ENCODE measurements at places on chromosomes 7 and 10.

DNA sequence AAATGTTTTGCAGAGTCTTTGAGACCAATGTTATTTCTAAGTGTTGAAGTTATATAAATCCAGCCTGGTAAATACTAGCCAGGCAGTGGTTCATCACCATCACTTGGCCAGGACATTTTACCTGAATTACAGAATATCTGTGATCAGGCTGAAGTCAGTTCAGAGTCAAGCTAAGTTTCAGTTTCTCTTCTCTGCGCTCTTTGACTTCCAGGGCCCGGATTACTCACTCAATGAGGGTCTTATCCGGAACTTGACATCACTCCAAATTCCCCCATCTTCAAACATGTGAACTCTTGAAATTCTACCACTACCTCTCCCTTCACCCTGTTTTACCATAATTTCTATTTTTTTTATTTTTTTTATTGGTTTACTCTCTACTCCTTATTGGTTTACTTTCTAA is 36.6 kb upstream of the CCAR1 start:
- no peak for DNase-seq

- peak; percentile 9 for DNase-seq
Observed at GRCh38 chr7:121561717-121562116, 165.6 kb upstream of the FAM3C start.

DNA sequence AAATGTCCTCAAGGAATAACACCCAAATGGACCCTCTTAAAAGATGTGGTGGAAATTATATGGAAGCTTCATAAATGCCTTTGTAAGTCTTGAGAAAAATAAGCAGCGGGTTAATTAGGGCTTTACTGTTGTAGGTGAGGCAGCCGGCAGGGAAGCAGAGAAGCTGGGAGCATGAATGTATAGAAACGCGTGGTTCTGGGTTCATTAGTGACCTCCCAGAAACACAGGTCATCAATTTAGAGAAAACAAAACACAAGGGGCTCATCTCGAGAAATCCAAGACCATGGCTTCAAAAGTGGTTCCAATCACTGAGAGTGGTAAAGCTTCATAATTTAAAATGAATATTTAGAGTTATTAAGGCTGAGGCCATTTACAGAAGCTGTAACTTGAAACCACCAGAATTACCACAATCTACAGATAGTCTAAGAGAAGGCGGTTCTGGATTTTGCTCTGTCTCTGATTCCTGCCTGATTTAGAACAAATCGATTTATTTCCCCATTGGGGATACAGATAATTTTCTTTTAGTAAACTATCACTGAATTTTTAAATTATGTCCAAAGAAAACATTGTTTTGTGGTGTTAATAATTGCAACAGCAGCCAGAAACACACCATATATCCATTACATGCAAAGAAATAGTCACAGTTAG is 20.7 kb downstream of the GARIN1A start:
- DNase-seq = no peak

DNA sequence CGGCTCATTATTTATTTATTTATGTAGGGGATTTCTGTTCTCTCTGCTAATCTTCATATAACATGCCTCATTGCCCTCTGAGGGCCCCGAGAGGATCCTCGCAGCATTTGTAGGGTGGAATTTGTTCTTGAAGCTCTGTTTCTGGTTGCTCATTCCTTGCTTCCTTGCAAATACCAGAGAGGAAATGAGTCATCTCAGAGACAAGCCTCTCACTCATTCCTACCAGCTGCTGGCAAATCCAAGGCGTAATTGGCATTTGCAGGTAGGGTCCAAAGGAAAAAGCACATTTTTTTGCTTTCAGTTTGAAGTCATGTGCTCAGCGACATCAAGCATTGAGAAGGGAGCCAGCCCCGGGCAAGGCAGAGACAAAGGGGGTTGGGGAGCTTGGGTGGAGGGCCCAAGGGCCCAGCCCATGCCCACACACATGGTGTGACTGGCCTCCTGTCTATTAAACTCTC is 501.6 kb downstream of the GALNT17 start:
- DNase-seq = peak; percentile 8

DNA sequence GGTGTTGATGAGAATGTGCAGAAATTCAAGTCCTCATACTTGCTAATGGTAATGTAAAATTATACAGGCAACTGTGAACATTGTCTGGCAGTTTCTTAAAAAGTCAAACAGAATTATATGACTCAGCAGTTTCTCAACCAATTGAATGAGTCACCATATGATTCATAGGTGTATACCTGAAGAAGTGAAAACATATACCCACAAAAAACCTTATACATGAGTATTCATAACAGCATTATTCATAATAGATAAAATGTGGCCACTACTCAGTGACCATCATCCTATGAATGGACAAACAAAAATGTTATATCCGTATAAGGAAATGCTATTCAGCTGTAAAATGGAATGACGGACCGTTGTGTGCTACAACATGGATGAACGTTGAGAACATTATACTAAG is 253.5 kb downstream of the MALRD1 start:
- DNase-seq = no peak

DNA sequence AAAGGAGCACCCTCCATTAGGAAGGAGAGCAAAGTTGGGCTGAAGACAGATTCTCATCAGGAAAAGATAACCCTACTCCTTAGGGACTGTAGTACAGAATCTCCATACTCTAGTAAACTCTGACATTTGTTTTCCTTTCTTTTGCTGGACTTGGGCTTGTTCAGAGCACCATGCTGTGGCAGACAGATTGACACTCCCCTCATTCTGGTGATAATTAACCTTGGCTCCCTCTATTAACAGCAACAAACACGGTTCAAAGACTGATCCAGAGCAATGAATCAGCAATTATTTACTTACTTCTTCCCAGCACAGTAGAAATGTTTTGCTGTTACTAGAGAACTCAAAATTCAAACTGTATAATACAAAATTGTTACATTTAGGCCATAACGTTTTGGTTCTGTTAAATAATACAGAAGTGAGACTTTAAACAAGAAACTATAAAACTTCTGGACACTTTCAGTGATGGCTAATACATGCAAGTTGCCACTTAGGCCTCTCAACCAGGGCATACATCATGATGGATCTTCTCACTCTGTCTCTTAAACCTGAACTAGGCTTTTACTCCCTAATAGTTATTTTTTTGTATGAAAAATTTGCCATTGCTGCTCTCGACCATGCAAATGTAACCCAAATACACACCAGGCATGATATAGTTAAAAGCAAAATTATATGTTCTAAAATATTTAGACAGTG is 639.0 kb downstream of the IPMK start:
- DNase-seq = no peak

DNA sequence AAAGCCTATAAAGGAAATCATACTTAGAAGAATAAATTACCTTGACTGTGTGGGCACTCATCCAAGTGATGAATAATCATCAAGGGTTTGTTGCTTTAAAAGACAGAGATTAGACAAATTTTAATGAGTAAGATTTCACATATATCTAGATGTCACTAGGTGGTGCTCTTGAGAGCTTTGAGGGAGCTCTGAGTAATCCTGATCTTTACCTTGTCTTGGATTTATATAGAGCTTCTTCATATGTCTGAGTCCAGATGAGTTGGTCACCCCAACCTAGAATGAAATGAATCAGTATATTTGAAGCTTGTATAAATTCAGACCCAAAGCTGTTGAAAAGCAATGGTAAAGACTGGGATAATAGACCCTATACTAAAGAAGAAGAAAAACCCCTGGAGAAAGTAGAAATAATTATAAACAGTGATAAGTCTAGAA is 3.7 kb downstream of the AGR2 start:
- no peak for DNase-seq

DNA sequence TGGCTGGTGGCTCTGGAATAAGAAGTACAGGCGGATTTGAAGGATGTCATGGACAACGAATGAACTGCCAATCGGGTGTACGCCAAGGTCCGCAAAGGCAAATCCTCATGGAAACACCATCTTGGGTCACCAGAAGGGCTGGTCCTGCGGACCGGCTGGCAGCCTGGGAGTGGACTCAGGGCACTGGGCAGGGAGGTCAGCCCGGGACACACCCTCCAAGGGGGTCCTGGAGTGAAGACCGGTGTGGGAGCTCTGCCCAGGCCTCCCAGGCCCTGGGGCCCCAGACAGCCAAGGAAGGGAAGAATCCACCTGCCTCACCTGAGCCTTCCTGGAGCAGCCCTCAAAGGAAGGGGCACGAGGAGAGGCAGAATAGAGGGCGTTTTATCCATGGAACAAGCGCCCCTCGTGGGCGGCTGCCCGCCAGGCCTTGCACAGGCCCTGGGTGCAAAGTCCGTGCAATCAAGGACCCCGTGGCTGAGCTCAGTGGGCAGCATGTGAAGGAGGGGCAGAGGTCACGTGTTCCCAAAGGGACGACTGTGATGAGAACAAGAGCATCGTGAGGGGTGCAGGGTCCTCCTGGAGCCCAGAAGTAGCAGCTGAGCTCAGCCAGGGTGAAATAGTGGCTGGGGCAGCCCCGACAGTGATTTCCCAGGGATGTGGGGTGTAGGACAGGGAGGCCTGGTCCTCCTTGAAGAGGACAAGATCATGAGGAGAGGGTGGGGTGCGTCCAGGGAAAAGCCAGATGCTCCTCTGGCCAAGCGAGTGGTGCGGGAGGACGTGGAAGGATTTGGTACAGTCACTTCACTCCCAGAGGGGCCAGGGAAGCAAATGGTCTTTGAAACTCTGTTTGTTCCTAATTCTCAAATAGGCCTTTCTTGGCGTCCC is 105.2 kb downstream of the TCERG1L start:
- no peak for DNase-seq

- no peak for DNase-seq
Observed at GRCh38 chr10:86364491-86365345, 1.9 kb downstream of the GRID1 start.

DNA sequence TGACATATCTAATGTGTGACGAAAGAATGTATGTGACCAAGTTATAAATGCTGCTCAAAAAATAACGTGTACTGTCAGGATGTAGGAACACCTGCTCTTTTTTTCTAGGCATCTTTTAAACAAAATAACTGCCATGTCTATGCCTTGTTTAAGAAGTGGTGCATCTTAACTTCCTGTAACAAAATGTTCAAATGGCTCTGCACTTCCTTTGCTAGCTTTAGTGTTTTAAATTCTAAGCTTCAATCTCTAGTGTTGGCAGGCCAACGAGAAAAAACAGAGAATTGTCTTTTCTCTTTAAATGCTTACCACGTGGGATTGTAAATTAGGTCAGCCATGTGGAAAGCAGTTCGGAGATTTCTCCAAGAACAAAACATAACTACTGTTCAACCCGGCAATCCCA is 14.6 kb upstream of the PDSS1 start:
- DNase-seq = no peak

DNA sequence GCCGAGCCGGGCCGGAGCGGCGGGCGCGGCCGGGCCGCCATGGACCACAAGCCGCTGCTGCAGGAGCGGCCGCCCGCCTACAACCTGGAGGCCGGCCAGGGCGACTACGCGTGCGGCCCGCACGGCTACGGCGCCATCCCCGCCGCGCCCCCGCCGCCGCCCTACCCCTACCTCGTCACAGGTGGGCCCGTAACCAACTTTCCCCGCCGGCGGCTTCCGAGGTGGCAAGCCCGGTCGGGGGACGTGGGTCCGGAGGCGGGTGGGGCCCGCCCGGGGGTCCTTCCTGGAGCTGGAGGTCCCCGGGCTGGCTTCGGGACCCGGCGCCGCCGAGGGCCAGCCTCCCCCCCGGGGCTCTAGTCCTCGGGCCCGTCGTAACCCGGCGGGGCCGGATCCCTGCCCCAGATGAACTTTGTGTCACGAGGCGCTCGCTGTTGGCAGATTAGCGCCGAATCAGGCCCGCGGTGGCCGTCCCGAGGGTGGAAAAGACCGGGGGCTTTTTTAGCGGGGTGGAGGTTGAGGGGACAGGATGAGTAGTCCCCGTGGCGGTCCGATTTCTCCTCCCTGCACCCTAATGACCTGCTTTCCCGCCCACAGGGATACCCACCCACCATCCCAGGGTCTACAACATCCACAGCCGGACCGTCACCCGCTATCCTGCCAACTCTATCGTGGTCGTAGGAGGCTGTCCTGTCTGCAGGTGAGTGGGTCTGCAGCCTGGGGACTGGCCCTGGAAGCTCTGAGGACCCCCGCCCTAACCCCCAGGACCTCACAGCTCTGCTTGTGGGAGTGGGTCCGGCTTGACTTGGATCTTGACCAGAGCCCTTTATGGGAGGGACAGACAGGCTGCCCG is 496 bp downstream of the BRI3 start:
- DNase-seq = no peak

GRCh38 chr10:21624951-21625350 is 90.9 kb downstream of the MLLT10 start:
- DNase-seq = no peak

DNA sequence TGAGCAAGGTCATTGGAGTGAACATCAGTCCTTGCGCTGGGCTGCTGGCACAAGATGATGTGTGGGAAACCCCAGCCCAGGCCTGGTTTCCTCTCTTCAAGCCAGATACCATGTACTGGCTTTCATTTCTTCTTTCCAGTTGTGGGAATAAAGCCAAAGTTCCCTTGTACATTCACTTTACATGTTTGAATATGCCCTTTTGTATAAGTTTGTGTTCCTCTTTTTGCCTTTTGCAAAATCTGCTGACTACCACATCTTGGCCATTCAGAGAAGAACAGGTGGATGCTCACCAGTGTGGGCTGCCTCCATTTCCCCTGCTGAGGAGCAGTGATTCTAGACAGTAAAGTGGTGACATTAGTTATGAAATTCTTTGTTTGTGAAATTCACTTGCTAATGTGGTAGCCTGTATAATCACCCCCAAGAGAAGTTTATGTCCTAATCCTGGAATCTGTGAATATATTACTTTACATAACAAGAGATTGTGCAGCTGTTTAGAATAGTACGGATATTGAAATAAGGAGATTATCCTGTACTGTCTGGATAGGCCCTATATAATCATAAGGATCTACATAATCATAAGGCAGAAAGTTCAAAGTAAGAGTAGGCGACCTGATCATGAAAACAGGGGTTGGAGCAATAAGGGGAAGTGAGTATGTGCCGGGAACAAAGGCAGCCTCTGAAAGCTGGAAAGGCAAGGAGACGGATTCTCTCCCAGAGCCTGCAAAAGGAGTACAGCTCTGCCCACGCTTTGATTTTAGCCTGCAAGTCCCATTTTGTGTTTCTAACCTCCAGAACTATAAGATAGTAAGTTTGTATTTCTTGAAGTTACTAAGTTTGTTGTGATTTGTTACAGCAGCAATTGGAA is 18.8 kb upstream of the AOAH start:
- DNase-seq = no peak

DNA sequence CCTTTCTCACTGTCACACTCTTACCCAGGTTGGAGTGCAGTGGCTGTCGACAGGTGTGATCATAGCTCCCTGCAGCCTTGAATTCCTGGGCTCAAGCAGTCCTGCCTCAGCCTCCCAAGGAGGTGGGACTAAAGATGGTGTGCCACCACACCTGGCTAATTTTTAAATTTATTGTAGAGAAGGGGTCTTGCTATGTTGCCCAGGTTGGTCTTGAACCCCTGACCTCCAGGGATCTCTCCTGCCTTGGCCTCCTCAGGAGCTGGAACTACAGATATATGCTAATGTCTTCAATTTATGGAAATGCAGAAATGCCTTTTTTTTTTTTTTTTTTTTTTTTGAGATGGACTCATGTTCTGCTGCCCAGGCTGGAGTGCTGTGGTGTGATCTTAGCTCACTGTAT is 42.7 kb downstream of the DNAJB6 start:
- no peak for DNase-seq

DNA sequence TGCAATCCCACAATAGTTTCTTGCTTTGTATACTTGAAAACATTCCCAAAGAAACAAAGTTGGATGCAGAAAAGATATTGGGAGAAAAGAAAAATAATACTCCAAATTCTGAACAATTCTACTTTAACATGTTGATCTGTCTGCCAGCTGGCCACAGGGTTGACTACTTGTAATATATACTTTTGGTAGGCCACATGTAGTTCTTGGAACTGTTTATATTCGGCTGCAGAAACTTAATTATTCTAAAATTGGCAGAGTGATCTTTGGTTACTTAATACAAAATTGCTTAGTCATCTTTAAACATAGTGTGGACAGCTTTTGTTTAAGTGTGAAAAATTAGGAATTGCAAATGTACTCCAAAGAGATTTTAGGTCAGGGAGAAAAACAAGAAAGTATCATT is 76.0 kb downstream of the CALD1 start:
- no peak for DNase-seq
